ENCODE measurements at places on chromosomes 4 and X.

DNA sequence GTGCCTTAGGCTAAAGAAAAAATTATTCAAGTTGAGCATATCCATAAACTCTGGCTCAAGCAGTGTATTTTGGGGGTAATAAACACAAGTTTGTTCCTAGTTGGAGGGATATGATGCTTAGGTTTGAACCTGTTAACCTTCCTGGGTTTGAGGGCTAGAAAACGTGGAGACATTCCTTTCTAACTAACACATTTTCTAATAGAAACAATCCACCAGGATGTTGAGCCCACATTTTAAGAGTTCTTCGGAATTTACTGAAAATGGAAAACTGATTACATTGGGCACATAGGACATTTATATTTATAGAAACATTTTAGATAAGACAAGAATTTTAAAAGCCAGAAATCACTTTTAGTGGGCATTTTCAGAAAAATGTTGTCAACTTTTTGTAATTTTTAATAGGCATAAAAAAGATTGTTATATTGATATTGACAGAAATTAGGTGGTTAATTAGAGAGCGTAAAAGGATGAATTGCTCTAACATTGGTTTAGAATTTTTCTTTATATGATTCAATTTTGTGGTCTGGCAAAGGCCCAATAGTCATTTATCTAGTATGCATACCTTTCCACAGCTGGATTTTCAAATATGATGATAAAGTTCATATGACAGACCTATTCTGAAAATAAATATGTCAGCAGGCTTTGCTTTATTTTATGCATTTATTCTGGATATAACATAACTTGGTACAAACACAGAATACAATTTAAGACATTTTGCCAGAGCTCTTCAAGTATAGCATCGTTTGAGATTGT is 49.2 kb downstream of the CEP44 start:
- no peak for DNase-seq

DNA sequence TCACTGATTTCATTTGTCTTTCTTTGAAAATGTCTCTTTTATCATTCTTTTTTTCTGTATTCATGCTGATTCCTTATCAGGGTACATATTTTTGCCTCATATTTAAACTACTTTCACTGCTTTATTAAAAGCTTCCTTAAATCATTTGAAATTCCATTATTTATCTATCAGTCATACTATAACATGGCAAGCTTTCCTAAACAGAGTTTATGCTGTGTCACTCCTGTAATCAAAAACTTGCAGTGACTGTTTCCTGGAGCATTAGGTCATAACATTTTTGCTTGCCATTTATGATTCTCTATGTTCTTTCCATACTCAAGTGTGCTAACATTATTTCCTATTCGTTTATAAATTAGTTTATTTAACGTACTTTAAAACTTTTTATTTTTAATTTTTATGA is 203.7 kb downstream of the BMPR1B start:
- DNase-seq: no peak

DNA sequence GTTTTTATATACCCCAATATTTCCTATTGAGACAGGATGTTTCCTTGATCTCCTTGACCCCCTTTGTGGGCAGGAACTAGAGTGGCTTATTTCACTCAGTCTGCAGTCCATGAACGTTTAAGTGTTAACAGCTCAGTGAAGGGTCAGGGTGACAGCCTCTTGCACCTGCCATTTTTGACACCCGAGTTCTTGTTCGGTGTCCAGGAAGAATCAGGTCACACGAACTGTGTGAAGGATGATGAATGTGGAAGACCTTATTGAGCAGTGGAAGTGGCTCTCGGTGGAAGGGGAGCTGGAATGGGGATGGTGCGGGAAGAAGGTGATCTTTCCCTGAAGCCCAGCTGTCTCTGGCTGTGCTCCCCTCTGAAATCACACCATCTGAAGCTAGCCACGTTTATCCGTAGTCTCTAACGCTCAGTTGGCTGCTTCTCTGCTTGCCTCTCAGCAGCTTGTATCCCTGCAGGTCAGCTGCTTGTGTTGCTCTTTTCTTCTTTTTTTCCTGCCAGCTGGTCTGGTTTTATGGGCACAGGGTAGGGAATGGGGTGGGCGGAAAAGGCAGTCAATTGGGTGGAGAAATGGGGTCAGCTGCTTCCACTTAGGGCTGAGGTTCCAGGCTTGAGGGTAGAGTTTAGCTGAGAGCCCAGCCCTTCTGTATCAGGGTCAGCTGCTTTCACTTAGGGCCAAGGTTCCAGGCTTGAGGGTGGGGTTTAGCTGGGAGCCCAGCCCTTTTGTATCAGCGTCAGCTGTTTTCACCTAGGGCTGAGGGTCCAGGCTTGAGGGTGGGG is 29.0 kb upstream of the CCNG2 start:
- no peak for DNase-seq

- no peak for DNase-seq
Measured at GRCh38 chrX:120297923-120298322, 13.3 kb downstream of the TMEM255A start.

DNA sequence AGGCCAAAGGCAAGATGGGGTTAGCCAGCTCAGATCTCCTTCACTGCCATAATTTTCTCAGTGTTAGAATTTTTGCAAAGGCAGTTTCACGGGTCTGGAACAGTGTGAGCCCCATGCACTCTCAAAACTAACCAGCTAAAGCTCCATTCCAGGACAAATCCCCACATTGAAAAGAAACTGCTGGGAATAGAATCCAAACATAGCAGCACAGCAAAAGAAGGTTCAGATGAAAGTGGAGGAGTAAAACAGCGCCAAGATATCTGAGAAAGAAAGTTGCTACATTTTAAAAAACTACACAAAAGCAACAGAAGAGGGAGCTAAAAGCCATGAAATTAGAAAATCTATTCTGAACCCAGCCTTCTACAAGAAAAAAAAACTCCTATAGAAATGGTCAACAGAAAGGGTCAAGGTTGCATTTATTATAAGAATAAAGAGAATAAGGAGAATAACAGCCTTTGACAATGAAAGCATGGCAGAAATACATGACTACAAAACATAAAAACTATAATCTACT is 39.6 kb upstream of the SLC7A3 start:
- peak; percentile 27 for DNase-seq

DNA sequence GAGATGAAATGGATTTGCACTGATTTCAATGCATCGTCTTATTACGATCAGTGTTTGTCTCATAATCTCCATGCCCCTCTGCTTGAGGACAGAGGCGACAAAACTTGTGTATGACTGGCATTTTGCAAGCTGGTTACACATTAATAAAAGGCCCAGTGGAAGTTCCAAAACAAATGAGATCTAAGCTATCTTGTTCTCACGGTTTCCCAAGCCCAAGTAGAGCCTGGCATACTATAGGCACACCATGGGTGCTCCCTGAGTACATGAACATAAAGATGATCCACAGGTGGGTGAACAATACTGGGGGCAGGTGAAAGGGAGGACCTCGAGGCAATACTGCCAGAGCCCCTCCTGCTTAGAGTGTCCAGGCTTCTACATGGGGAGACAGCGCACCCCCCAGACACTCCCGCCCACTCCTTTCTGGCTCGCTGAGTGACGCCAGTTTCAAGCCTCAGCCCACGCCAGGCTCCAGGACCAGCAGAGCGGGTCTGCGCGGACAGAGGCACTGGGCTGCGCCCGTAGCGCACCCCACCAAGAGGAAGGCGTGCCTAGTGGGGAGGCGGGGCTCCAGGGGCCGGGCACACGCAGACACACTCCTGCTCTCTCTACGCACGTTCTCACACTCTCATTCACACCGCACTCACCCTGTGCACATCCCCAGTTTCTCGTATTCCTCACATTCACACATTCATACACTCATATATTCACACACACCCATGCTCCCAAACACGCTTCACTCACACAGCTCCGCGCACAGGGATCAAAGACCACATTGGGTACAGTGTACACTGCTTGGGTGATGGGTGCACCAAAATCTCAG is 8.9 kb upstream of the GSX2 start:
- DNase-seq: no peak

DNA sequence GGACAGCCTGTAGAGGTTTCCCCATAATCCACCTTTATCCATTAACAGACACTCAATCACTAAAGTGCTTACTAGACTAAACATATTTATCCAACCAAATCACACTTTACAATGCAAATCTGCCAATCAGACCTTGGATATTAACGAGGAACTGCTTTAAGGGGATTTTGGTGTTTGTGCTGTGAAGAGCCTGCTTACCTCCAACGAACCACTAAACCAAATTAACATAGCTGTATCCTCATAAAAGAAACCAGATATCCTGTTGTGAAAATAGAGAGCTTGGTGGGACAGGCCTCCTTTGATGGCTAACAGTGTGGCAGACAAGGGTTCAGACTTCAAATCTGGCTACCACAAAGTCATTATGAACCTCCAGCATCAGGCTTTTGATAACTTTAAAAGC is 252.6 kb upstream of the HAND2 start:
- no peak for DNase-seq

GRCh38 chrX:109384699-109385098 is 97.2 kb downstream of the GUCY2F start:
- DNase-seq: peak; percentile 65

DNA sequence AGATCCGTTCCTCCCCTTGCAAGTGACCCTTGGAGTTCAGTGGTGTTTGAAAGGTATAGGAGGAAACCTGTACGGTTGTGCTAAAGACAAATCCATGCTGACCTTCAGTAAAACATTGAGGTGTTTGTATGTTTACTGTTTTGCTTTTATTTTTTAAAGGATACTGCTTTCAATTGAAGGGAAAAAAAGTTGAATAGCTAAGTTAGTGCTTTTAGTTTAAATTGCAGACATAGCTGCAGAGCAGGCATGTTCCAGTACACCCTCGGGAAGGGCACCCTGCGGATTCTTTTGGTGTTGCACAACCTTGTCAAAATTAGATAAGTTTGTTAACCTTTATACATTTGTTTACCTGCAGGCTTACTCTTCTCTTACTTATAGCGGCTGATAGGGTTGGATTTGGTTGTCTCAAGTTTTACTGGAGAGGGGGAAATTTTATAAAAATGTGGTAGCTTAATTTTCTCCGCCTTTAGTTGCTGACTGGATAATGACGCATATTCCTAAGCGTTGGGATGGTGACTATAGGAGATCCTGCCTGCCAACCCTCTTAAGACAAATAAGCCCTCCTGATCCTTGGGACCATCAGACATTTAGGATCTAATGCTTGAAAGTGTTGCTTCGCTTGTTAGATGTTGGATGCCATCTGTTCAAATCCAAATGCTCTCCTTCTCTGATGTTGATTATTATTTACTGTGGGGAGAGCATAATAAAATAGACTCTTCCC is 2.0 kb downstream of the RAPGEF2 start:
- DNase-seq: peak; percentile 31

DNA sequence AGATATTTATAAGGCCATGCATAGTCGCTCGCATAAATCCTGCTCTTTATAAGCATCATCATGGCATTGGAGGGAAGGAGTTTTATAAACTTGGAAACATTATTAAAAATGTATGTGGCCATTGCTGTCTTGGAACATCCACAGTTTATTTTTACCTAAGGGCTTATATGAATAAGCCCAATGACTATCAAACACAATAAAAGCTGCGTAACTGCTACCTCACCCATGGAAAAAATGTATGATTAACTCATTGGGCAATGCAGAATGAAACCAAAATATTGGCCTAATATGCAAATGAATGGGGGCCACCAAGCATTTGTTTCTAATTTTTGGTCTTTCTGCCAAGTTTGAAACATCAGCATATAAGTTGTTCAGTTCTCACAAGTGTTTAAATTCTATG is 19.1 kb downstream of the GEMIN8 start:
- no peak for DNase-seq

DNA sequence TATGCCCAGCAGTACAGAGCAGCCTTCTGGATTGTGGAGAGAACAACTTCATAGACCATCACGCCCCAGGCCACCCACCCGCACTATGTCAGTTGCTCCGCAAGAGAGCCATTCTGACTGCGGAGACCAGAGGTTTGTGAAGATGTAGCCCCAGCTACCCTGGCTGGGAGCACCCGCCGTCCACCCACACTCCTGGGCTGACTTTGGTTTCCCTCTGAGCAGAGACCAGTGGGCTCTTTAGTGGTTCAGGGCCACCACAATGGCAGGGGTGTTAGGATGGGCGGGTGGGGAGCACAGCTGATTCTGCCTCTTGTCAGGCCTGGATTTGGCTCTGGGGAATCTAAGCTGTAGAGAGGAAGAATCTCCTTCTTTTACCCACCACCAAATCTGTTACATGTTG is 313.4 kb downstream of the LDB2 start:
- DNase-seq: no peak

DNA sequence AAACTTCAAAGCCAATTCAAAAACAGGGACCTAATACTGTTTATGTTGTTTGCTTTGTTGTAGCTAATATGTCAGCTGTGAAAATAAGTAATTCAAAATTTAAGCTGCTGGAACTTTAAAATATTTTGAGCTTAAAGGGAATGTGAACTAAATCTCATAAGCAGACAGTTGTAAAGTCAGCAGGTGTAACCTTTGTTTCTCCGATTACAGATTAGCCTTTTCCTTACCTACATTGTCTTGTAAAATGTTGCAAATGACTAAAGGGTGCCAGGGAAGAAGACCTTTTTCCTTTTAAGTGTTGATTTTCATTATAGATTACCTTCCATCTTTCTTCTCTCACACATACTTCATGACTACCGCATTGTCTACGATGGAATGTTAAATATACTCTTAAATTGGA is 405.1 kb downstream of the KCNIP4 start:
- no peak for DNase-seq

DNA sequence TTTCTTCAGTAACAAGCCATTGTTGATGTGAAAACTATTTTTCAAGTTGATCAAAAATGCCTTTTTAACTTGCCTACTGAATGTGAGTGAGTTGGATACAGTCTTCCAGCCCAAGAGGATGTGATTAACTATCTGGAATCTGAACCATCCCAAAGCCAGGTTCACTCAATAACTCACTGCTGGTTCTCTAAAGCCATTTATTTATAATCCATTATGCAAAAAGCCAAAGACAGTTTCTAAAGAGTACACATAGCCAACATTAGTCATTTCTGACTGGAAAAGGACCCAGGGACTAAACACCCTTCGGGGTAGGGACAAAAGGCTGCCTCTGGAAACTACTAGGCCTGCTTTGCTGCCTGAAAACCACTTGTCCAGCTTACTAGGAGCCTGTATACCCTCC is 109.6 kb downstream of the SHROOM4 start:
- DNase-seq: no peak

- DNase-seq: no peak
Measured at GRCh38 chrX:30791296-30792278, 97.5 kb downstream of the TAB3 start.

DNA sequence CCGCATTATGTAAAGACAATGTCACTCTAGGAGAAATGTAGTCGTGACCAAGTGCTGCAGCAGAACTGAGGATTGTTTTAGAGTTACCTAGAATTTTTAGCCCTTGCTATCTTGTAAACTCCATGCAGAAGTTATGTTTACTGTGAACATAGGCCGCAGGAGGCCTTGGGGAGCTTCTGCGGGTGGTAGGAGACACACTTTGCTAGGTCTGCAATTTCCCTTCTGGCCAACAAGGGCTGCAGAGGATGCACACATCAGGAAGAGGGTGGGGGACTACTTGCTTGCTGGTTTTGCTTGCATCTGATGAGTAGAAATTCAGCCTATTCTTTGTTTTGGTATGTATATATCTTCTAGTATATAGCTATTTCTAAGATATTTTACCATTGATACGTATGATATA is 23.1 kb downstream of the BANK1 start:
- no peak for DNase-seq

Data from suppressor macrophage treated with lipopolysaccharide for 1 hour (primary cell).